Natural killer cell treated with Interleukin-12 subunit alpha and Interleukin-12 subunit beta and Interleukin-15 and Interleukin-18, amount 100 ng/mL, for 72 hours (primary cell): ENCODE measurements at places on chromosomes 12 and 14.

GRCh38 chr14:24172871-24173281 lies 996 bp downstream of the REC8 start:
- H3K27me3 ChIP-seq, result no peaks in the 10 kb centered on the region
- H3K36me3 ChIP-seq, result peaks cover 8% of the 10 kb centered on the region
- peaks cover 16% of the 10 kb centered on the region for H3K4me1 ChIP-seq
- peak overlapping the region; percentile 44 for H3K4me3 ChIP-seq
- peak overlapping the region; percentile 56 for H3K27ac ChIP-seq
- DNase-seq, result no peak

GRCh38 chr12:120254809-120255208 lies 10.7 kb downstream of the PXN start:
- H3K27me3 ChIP-seq, result no peaks in the 10 kb centered on the region
- H3K4me3 ChIP-seq, result peak overlapping the region; percentile 58
- H3K27ac ChIP-seq, result peak overlapping the region; percentile 77
- H3K4me1 ChIP-seq, result peaks cover 81% of the 10 kb centered on the region

GRCh38 chr12:56078427-56078826 lies 1.5 kb upstream of the ERBB3 start:
- no peak overlapping the region for H3K27ac ChIP-seq
- peak overlapping the region; percentile 77 for H3K4me3 ChIP-seq
- no peaks in the 10 kb centered on the region for H3K36me3 ChIP-seq

DNA sequence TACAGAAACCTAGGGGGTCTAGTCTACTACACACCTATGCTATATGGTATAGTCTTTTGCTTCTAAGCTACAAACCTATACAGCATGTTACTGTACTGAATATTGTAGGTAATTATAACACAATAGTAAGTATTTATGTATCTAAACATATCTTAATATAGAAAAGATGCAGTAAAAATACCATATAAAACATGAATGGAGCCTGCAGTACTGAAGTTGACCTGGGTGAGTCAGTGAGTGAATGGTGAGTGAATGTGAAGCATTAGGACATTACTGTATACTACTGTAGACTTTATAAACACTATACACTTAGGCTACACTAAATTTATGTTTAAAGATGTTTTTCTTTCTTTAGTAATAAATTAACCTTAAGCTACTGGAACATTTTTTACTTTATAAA lies 13.1 kb upstream of the ABCD2 start:
- no peak for DNase-seq
- H3K27ac ChIP-seq, result no peak overlapping the region
- H3K36me3 ChIP-seq, result no peaks in the 10 kb centered on the region
- peaks cover 4% of the 10 kb centered on the region for H3K27me3 ChIP-seq
- no peak overlapping the region for H3K4me3 ChIP-seq

DNA sequence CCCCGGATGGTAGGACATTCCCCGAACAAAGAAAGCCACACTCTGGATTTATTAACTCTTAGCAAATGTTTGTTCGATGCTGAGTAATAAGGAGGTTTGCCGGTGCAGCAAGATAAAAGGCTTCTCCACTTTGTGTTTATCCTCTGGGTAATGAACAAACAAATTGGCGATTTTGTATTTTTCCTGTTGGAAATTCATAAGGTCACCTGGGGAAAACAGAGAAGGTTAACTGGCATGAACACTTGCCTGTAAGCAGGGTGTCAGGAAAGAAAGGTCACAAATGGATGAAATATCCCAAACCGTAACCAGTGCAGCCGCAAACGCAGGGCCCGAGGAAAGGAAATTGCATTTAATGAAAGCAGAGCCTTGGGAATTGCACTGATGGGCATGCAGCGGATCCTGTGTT lies 132.8 kb downstream of the RMST start:
- no peaks in the 10 kb centered on the region for H3K36me3 ChIP-seq
- no peak overlapping the region for H3K27ac ChIP-seq
- no peak overlapping the region for H3K4me3 ChIP-seq
- H3K27me3 ChIP-seq, result no peaks in the 10 kb centered on the region
- no peaks in the 10 kb centered on the region for H3K4me1 ChIP-seq
